ENCODE measurements at places on chromosomes 13 and 19.
A peak's percentile ranks its signal among the peaks of the same experiment; 100 is the strongest.

DNA sequence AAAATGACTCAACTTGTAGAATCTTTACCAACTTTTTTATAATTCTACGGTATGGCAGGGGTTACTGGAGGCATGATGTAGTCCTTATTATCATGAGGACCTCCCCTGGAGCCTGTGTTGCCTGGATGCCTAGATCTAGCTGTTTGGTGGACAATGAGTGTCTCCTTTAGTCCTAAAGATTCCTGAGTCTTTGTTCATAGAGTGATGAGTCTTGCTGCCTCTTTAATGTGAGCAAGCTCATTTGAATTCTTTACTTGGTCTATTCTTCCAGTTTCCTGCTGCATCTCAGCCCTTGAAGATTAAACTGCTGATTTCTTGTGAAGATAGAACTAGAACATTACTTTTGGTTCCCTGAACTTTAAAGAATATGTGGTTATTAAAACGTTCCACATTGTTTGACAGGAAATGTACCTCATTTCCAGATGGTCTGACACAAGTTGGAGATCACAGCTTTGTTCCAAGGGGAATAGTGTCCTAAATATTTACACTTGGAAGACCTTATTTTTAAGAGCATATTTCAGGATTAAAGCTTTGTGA is 51.9 kb downstream of the SLAIN1 start:
- DNase-seq, result no peak

DNA sequence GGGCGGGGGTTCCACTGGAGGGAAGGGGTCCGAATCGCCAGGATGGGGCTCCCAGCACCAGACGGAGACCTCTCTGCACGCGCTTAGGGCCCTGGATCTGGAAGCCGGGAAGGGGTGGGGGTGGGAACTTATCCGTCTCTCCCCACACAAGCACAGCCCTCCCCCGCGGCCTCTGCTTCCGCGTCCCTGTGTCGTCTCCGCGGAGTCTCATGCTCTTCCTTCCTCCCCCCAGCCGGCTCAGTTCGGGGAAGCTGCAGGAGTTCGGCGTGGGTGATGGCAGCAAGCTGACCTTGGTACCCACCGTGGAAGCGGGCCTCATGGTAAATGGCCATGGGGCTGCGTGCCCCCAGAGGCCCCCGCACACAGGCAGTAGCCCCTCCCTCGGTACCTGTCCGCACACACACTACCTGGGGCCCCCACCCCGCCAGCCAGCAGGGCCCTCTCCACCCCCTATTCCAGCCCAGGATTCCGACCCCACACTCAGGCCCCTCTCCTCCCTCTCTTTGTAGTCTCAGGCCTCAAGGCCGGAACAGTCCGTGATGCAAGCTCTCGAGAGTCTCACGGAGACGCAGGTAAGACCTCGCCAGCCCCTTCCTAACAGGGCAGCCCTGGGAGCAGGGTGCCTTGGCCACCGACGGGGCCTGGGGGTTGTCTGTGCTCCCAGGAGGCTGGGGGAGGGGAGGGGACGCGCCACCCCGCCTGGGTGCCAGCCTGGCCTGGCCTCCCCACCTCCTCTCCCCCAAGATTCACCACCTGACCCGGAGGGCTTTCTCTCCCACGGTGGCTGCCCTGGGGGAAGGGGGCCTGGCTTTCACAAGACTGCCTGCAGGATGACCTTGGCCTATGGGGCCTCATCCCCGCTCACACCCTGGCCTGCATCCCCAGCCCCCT is 3.2 kb downstream of the MIDN start:
- DNase-seq, result peak; percentile 52

DNA sequence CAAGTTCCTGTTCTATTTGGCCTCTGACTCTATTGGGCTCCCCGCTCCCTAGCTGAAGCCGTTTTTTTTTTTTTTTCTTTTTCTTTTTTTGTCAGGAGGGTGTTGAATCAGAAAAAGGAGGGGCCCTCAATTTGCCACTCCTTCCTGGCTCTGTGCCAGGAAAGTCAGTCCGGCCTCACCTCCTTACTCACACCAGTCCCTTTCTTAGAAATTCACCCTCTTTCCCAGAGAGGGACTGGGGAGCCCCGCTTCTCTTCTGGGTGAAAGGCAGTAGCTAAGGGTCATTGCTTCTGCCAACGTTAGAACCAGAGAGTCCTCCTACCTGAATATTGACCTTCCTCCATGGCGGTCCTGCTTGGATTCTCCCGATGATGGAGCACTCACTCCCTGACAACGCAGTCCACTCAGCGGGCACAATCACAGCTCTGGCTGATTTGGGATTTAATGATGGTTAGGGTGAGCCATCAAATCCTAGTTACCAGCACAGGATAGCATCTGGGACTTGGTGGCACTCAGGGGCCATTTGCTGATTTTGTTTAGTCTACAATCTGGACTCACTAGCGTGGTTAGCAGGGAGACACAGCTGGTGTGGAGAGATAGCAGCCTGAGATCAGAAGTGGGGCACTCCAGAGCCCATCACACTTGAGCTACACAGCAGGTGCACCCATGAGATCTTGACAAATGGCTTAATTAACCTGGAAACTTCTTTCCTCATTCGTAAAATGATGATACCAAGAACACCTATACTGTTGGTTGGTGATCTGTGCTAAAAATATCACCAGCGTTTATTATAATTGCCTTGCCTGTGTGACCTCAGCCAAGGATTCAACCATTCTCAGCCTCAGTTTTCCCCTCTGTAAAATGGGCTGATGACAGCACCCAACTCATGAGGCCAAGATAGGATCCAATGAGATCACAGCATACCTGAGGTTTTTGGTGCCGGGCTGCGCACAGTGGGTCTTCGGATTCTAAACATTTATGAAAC is 2.2 kb downstream of the FCER2 start:
- no peak for DNase-seq

DNA sequence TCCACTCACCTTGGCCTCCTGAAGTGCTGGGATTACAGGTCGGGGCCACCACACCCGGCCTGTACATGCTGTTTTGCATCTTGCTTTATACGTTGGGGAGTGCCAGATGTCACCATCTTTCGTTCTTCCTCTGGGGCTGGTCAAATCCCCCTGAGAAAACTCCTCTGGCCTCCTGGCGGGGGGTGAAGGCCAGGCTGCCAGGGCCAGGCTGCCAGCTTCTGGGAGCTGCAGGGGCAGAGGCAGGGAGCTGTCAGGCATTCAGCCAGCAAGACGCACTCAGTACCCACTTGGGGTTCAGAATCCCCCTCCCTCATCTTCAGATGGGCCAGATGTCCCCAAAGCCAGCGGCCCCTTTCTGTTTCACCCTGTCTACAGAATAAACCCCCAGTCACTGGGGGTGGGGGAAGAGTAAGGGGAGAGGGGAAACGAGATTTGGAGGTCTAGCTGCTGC is 16.1 kb downstream of the ZSWIM9 start:
- DNase-seq, result no peak

- DNase-seq, result no peak
These were observed 713.7 kb downstream of the SLITRK1 start for GRCh38 chr13:83168590-83168989.

- DNase-seq, result no peak
These were observed 31.0 kb downstream of the THSD1 start for GRCh38 chr13:52374873-52375411.

- DNase-seq, result no peak
These were observed 33.5 kb downstream of the PDE4A start for GRCh38 chr19:10453852-10454251.

GRCh38 chr13:79895416-79895815 is 414.5 kb downstream of the NDFIP2 start:
- DNase-seq, result no peak

- no peak for DNase-seq
These were observed 114.6 kb downstream of the SOX1 start for GRCh38 chr13:112181336-112182067.

GRCh38 chr13:75474956-75475355 is 7.0 kb downstream of the TBC1D4 start:
- no peak for DNase-seq

DNA sequence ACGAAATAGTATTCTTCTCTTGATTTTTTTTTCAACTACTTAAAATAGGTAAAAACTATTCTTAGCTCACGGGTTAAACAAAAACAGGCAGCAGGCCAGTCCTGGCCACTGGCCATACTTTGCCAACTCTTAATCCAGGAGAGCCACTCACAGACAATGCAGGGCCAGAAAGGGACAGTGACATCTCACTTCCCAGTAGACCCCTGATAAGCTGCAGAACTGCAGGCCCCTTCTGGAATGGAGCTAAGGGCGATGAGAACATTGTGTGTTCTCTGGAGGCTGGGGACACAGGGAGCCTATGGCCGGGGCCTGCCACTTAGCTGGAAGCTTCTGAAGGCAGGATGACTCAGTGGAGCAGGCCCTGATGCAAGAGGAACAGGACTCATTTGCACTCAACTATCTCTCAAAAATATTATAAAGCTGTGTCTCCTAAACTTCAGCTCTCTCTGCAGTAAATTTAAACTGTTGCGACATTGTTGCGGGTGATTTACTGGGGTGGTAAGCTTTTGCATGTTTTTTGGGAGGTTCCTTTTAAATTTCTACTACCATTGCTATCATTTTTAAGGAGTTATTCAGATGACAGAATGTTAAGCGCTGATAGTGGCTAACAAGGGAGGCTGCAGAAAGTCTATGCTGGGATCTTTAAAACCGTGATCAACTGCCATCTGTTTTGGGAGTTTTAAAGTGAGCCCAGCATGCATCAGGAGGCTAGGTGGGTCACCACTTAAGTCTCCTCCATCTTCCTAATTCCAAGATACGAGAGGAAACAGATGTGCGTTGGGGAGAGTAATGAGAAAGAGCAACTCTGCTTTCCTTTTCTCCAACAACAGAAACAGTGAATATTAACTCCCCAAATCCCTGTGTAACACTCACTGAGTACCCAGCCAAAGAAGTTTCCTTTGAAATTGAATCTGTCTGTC is 33.2 kb upstream of the KATNAL1 start:
- DNase-seq, result no peak

GRCh38 chr13:65744836-65745235 is 1485.3 kb downstream of the PCDH9 start:
- DNase-seq, result no peak

GRCh38 chr19:29873801-29874575 is 62.2 kb downstream of the CCNE1 start:
- no peak for DNase-seq

GRCh38 chr13:40221460-40222201 is 444.8 kb downstream of the FOXO1 start:
- no peak for DNase-seq

- DNase-seq, result no peak
These were observed 12.2 kb downstream of the FPR3 start for GRCh38 chr19:51807111-51807701.

DNA sequence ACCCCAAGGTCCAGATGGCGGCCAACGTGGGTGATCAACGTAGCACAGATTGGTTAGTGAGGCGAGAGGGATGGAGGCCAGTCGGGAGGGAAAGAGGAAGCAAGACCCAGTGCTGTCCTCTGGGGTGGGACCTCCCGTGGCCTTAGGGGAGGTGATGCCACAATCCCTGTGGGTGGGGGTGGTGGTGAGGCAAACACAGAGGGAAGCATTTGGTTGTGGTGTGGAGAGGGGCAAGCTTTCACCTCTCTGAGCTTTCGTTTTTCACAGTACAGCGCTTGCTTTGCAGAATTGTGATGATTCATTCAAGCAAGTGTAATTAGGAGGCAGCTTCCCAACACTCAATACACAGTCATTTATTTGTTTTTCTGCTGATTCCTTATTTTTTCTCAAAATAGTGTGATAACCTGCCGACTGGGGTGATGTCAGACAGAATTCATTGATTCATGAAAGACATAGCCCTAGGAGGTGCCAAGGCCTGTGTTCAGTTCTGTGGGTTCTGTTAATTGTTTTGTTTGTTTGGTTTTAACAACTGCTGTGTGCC is 2.4 kb downstream of the LENG8 start:
- DNase-seq, result no peak

DNA sequence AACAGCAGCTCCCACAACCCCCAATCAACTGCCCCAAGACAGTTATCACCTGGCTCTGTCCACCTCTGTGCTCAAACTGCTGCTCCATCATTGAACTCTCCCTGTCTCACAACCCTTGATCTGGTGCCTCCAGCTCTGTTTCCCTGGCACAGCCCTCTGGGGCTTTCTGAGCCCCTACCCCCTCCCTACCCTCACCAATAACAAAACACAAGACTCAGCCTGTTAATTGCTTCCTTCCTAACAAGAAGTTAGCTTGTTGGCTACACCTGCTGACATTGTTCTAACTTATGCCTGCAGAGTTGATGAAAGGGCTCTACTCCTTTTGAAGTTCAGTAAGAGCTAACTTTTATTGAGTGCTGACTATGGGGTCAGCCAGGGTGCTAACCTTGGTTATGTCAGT is 99.4 kb upstream of the FNDC3A start:
- no peak for DNase-seq

DNA sequence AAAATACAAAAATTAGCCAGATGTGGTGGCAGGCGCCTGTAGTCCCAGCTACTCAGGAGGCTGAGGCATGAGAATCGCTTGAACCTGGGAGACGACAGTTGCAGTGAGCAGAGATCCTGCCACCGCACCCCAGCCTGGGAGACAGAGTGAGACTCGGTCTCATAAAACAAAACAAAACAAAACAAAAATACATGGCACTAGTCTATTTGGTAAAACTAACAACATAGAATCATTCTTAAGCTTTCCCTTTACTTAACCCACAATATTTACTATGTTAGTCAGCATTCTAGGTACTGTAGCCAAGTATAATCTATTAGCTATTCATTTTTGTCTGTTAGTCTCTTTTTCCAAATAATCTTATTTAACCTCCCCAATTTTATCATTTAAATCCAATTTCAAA is 1482.8 kb downstream of the SLITRK5 start:
- DNase-seq, result no peak

DNA sequence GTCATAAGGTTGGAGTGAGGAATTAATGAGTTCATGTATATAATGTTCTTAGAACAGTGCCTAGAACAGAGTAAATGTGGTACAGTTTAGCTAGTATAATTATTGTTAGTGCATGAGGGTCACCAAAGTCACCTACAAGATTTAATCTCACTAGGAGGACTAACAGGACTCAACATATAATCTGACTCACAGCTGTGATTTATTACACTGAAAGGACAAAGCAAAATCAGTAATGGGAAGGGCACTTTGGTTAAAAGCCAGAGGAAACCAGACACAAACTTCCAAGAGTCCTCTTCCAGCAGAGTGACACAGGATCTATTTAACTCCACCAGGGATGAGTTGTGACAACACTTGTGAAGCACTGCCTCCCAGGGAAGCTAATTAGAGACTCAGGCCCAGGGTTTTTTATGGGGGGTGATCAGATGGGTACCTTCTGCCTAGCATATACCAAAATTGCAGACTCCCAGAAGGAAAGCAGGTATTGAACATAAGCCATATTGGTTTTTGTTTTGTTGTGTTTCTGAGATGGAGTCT is 341.2 kb upstream of the DACH1 start:
- no peak for DNase-seq

DNA sequence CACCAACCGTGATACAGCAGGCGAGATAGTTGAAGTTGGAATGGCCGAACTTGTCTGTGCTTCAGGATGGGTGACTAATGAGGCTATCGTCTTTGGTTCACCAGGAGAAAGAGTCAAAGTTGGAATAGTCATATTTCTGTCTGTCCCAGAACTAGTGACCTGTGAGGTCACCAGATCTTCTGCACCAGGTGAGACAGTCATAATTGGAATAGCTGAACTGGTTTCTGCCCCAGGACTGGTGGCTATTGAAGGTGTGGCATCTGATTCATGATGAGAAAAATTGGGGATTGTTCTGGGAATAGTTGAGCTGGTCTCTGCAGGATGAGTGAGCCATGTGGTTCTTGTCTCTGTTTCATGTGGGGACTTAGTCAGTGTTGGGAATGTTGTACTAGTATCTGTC is 71.6 kb downstream of the MUC16 start:
- no peak for DNase-seq
